ENCODE measurements at places on chromosomes 6 and 20. TPM values are rescaled to one million over a fixed set of nuclear protein-coding genes. Genes with fewer than 3 reads are reported as not detected.
A peak's percentile ranks its signal among the peaks of the same experiment; 100 is the strongest.

SPATA2 gene
- 9.5 TPM for polyA plus RNA-seq

PCK1 gene
- 17.2 TPM for polyA plus RNA-seq

- peak; percentile 35 for DNase-seq
Observed at GRCh38 chr6:53979468-53980067, 131.7 kb upstream of the MLIP start.

ME1 gene
- polyA plus RNA-seq: 2.5 TPM

- DNase-seq: no peak
Observed at GRCh38 chr6:144660561-144661115, 375.5 kb downstream of the UTRN start.

Data from left kidney (tissue), 8 donors.